ENCODE measurements at places on chromosomes 11 and 22.

GRCh38 chr11:21710809-21711208 is 482.1 kb upstream of the ANO5 start:
- no peak for DNase-seq

GRCh38 chr11:79486242-79486984 is 45.6 kb upstream of the TENM4 start:
- no peak for DNase-seq

DNA sequence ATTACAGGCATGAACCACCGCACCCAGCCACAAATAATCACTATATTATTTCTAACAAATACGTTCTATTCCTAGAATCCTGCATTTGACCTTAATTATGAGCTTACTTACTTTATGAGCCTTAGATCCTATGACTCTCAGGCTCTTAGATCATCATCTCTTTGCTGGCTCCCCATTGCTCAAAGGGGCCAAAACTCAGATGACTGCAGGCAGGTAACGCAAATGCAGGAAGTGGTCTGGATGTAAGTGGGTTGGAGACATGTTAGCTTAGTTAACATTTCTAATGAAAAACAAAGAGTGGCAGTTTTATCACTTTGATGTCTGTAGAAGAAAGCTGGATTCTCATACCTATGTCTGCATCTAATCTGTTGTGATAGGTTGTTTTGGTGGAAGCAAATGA is 23.4 kb downstream of the CCDC81 start:
- DNase-seq, result no peak

GRCh38 chr11:130490682-130491449 is 42.4 kb downstream of the ADAMTS15 start:
- DNase-seq, result no peak

GRCh38 chr11:64444838-64445441 is 86.0 kb downstream of the RPS6KA4 start:
- DNase-seq, result no peak
